ENCODE measurements at places on chromosomes 16 and 17. TPM values are rescaled to one million over a fixed set of nuclear protein-coding genes. Genes with fewer than 3 reads are reported as not detected.

The PRCD gene
- total RNA-seq: 11.2 TPM

The PKMYT1 gene
- not detected for total RNA-seq

The SMPD3 gene
- total RNA-seq: 0.09 TPM

The ASGR1 gene
- 1.6 TPM for total RNA-seq

The LPO gene
- not detected for total RNA-seq

The TSPAN10 gene
- total RNA-seq: 3.3 TPM

The MAFG gene
- total RNA-seq: 17.5 TPM

The SDR42E1 gene
- total RNA-seq: 0.16 TPM

The DOC2B gene
- total RNA-seq: under 0.01 TPM

The AURKB gene
- total RNA-seq: 0.52 TPM

The P2RX1 gene
- not detected for total RNA-seq

The C16orf96 gene
- total RNA-seq: under 0.01 TPM

The TMEM220 gene
- total RNA-seq: 3.3 TPM

All from bronchial smooth muscle cell (primary cell).